Stimulated activated naive B cell treated with anti-CD40 and anti-IgM and Interleukin-4, amounts not matched to agents 10 μg/mL and 1 μg/mL and 100 μg/mL, for 72 hours (primary cell): ENCODE measurements at places on chromosomes 12 and 14.
A peak's percentile ranks its signal among the peaks of the same experiment; 100 is the strongest.

DNA sequence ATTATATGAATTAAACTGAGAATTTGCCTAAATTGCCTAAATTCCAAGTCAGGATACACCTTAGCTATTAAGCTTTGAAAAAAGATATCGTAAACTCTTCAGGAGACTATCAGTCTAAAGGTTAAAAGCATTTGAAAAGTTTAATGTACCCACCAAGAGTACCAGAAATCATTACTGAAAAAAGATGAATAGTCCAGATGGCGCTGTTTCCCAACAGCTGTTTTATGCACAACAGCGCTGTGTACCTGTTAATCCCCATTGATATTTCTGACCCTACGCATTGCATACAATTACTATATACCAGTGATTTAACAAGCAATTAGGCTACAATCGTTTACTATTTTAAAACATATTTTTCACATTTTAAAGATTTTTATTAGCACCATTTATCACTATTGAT, 185.0 kb downstream of the PLCZ1 start:
- no peak for DNase-seq

GRCh38 chr14:52222901-52223300, 44.6 kb upstream of the PTGDR start:
- no peak for DNase-seq

- DNase-seq = no peak
These were observed 170.9 kb downstream of the PIK3C2G start for GRCh38 chr12:18432206-18432605.

DNA sequence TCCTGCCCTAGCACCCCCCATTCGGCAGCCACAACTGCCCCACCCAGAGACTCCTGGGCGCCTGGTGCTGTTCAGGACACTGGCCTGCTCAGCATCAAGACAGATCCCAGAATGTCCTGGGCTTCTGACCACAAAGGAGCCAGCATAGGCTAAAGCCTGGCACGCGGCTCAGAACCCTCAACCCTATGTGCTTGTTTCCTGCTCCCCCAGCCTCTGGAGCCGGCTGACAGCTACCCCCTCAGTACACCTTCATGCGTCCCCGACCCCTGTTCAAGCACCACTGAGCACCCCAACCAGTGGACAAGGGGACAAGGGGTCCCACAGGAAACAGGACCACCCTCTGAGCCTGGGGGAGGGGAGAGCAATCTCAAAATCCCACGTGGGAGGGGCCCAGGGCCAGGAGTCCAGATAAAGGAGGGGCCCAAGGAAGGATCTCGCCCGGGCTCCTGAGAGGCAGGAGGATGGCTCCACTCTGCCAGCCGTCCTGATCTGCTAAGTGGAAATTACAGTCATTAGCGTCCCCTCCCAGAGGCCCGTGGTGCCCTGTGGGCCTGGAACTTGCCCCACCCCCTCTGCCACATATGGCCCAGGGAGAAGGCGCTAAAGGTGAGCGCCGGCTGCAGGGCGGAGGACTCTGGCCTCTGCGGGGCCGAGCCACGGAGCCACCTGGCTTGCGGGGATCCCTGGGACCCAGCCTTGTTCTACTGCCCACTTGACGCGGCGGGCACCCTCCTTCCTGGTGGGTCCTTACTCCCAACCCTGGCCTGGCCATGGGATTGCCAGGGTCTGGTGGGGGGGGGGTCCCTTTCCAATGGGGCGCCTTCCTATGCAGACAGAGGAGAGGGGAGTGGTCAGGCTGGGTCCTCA, 27.2 kb upstream of the GPR132 start:
- DNase-seq = no peak

- no peak for DNase-seq
These were observed 16.7 kb downstream of the PRH1 start for GRCh38 chr12:10867381-10867780.

- DNase-seq = no peak
These were observed 21.2 kb downstream of the TDG start for GRCh38 chr12:103986829-103987228.

DNA sequence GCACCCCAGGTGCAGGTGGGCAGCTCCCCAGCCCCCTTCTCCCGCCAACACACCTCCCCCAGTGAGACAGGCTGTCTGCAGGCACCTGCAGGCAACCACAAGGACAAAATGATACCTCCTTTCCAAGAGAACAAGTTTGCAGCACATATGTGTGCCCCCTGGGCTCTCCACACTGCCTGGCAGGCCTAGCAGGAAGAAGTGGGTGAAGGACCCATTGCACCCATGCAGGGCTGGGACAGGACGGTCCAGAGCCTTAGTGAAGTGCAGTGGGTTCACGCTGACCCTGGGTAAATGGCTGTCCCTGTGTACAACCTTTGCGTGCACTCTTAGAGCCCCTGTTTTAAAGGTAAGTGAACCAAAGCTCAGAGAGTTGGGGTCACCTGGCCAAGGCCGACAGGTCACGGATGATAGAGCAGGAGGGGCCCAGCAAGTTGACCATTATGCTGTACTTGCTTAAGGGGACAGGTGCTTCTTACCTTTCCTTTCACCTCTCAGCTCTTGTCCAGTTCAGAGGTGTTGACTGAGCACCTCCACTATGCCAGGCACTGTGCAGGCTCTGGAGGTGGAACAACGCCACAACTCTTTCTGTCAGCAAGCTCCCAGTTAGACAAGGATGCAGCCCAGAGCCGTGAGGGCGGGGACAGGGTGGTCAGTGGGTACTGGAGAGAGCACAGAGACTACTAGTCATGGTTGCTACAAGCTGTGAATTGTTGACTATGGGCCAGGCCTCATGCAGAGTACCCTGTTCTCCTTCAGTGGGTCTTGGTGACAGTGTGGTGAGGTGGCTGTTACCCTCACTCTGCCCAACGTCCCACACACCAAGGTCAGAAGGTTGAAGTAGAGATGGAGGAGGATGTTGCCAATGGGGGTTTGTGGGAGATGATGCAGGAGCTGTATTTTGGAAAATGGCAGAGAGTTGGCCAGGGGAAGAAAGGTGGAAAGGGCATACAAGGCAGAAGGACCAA, 125.9 kb downstream of the PAPOLA start:
- no peak for DNase-seq

DNA sequence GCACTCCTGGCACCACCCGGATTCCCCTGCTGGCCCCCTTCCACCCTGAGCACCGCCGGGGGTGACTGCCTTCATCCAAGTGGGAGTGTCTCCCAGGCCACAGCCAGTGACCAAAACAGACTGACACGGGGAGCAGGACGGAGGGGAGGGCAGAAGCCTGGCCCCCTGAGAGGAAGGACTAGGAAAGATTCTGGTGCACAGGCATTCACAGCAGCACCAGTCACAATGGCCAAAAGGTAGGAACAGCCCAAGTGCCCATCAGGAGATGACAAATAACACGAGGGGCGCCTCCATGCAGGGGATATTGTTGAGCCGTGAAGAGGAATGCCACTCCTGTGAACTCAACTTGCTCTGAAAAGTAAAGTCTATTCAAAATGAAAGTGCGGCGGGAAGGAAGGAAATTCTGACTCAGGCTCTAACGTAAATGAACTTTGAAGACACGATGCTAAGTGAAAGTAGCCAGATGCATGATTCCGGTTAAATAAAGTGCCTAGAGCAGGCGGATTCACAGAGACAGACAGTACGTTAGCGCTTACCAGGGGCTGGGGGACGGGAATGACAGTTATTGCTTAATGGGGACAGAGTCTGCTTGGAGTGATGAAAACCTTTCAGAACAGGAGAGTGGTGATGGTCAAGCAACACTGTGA, 146.1 kb upstream of the NCOR2 start:
- DNase-seq = peak; percentile 84

- no peak for DNase-seq
These were observed 59.3 kb upstream of the KCNA5 start for GRCh38 chr12:4984344-4984743.

- no peak for DNase-seq
These were observed 114.6 kb downstream of the PPFIA2 start for GRCh38 chr12:81644503-81644902.
